ENCODE measurements at places on chromosomes 3 and 15.

GRCh38 chr3:128294999-128295468, 141.8 kb downstream of the EEFSEC start:
- DNase-seq = peak; percentile 22

DNA sequence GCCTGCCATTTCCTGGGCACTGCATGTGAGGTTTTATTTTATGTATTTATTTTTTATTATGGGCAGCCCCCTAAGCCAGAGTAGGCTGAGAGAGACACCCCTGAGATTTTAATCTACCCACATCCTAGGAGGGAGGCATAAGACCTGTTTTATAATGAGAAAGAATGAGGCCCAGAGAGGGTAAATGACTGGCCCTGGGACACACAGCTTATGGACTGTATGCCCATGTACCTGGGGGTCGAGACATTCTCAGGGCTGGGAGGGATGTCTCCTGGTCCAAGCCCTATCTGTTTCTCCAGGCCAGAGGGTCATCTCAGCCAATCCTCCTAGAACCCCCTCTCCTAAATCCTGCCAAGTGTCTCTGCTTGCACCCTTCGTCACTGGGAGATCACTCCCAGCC, 6.1 kb downstream of the PLXND1 start:
- DNase-seq = no peak

DNA sequence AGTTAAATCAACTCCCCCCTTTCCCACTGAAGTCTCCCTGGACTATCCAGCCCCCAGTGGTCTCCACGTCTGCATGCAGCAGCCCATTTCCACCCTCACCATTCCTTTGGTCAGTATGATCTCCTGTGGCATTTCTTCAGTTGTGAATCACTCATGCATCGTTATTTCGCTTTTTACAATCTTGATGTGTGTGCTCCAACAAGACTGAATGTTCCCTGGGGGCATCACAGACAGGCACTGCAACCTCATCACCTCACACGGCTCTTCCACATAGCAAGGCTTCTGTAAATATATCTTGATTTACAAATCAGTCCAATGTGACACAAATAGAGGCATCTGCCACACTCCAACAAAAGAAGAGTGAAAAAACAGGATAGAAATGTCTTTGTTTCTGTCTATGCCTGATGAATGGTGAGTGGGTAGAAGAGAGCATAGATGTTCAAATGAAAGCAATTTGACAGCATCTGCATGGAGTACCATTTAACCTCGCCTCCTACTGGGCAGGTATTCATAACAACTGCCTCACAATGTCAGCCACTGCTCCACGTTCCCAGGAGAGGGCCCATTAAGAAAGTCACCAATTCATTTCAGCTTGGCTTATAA, 5.2 kb downstream of the HEG1 start:
- DNase-seq = no peak

- DNase-seq = no peak
These were observed 52.3 kb downstream of the WNT5A start for GRCh38 chr3:55434789-55435188.

GRCh38 chr15:39937696-39938095, 3.8 kb downstream of the EIF2AK4 start:
- DNase-seq = no peak

- no peak for DNase-seq
These were observed 76.4 kb downstream of the HES1 start for GRCh38 chr3:194212161-194212844.

- no peak for DNase-seq
These were observed 277.5 kb upstream of the TBL1XR1 start for GRCh38 chr3:177474652-177475355.

GRCh38 chr3:89358281-89358680, 250.9 kb downstream of the EPHA3 start:
- DNase-seq = no peak

DNA sequence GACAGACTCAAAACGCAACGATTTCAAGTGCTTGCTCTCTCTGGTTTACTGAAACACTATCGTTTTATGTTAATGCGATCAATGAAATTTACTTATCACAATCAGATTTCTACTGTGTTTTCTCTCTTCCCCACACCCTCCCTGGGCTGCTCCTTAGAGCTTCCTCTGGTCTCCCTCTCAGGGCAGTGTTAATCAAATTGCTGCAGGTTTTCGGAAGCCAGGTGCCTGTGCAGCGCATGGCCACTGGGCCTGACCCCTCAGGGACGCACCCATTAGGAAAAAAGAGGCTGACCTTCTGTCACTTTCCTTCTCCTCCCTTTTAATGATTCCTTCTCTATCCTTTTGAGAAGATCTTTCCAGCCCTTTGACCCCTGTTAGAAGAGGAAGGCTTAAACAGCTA, 134.5 kb upstream of the ONECUT1 start:
- DNase-seq = no peak

DNA sequence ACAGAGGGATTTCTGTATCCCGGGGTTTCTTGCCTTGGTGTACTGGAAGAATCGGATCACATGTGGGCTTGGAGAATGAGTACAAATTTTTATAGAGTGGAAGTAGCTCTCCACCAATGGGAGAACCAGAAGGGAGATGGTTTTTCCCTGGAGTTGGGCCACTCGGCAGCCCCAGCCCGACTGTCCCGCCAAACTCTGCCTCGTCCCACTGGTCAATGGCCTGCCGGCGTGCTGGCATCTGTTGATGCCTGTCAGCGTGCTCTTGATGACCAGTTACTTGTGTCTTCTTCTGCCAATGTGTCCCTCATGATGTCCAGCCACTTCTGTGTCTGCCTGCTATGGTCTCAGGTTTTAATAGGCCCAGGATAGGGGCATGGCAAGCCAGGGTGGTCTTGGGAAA, 100.5 kb downstream of the CFAP44 start:
- no peak for DNase-seq

- peak; percentile 27 for DNase-seq
These were observed 62.7 kb upstream of the ZNF148 start for GRCh38 chr3:125437631-125438435.

DNA sequence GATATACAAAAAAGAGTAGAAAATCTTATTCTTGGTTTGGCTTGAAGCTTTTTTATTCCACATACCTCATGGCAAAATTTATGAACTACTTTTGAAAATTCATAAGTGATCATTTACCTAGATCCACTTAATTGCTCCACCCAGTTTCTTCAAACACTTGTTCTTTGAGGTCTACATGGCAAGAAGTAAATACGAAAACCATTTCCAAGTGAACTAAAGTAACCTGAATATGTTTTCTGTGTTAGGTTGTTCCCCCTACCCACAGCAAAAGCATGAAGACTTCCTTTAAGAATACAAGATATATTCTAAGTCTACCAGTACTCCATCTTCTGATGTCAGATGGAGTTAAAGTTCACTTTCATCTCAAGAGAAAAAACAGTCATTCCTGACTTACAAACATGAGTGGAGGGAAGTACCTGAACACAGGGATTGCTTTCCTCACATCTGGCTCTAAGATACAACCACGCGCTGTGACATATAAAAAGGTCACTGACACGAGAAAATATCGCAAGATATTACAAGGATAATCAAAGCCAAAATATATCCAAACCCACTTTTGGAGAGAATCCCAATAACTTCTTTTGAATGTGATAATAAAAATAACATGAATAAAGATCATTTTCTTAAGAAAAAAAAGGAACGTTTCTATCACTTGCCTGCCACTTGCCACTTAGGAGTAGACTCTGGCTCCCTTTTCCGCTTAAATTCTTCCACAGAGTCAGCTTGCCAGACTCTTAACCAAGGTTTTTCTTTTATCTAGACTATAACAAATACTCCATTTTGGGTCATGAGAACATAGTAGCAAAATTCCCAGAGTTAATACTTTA, 424.5 kb downstream of the TIGIT start:
- DNase-seq = no peak

DNA sequence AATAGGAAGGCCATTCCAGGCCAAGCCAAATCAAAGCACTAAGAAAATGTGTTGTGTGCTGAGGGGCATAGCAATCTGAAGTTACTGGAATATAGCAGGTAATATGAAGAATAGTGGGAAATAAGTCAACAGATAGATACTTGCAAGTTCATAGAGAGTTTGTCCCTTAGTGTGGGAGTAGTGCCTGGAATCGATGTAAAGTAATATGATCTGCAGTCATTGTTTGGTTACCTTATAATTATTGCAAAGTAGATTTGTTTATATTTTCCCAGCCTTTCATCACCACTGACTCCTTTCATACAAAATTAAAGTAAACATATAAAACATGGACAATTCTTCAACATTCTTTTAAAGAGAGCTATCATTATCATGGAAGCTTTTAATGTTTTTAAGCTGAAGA, 420.9 kb upstream of the NECTIN3 start:
- DNase-seq = no peak

DNA sequence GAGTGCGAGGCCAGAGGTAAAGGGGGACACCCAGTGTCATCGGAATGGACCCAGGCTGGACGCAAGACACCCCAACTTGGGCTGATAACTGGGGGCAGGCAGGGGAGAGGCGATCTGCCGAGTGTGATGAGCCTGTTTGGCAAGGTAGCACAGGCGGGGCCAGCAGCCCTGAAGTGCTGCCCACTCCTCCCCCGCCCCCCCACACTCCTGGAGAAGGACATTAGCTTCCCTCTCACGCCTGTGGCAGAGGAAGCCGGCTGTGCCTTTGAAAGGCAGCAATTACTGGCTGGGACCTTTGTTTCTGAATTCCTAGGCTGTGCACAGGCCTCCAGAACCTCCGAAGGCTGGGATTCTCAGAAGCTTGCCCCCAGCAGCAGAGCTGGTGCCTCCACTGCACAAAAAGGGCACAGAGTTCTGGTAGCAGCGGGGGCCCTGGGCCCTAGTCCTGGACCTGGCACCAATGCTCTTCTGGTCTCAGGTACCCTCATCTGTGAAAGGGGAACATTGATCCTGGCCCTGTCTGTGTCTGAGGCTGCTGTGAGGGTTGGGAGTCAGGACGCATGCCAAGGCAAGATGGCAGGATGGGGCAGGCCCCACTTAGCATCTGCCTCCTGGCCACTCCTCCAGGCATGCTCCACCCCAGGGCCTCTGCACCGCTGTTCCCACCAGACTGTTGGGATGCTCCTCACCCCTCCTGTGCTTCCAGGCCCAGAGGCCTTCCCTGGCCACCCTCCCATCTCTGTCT, 28.6 kb downstream of the IQSEC1 start:
- no peak for DNase-seq

- DNase-seq = no peak
These were observed 14.1 kb downstream of the SIDT1 start for GRCh38 chr3:113546414-113546893.

GRCh38 chr3:56005196-56005805, 463.0 kb downstream of the ERC2 start:
- no peak for DNase-seq

- DNase-seq = peak; percentile 70
These were observed 59.7 kb downstream of the NOX5 start for GRCh38 chr15:69074001-69074842.

- peak; percentile 70 for DNase-seq
These were observed at the start of gene CELSR3 for GRCh38 chr3:48662753-48663488. Gene CELSR3, minus strand, starts transcription at chr3:48662886. Its CDS starts 252 bp downstream, at chr3:48662634.

GRCh38 chr3:17645074-17645698, 97.2 kb downstream of the TBC1D5 start:
- no peak for DNase-seq

- DNase-seq = no peak
These were observed 33.1 kb downstream of the IL1RAP start for GRCh38 chr3:190546881-190547510.

DNA sequence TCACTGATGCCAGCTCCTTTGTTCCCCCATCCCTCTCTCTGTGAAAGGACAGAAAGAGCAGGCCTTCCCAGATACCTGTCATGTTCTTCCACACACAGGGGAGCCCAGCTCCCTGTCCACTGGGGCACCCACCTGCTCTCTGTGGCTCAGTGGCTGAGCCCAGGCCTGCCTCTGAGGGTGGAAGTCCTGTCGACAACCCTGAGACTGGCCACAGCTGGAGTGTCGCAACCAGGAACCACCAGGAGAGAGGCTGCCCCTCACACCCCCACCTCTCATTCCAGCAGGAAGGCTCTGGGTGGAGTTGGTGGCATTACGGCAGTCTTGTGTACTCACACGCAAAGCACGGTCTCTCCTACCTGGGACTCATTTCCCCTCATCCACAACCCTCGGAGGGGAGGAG, 66.3 kb downstream of the MEGF11 start:
- no peak for DNase-seq

DNA sequence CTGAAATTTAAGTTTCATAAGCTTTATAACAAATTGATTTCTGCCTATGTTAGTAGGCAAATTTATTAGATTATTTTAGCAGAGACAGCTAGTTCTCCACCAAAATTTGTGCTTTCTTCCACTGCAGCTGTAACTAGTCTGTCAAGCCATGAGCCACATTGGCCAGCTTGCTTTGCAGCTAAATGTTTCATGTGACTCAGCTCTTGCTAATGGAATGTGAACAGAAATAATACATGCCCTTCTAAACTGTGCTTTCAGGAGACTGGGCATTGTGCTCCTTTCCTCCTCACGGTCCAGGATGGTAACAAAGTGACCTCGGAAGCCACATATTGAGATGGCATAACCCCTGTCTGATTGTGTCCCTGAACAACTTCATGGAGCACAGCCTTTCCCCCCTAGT, 51.3 kb upstream of the KPNA4 start:
- no peak for DNase-seq

DNA sequence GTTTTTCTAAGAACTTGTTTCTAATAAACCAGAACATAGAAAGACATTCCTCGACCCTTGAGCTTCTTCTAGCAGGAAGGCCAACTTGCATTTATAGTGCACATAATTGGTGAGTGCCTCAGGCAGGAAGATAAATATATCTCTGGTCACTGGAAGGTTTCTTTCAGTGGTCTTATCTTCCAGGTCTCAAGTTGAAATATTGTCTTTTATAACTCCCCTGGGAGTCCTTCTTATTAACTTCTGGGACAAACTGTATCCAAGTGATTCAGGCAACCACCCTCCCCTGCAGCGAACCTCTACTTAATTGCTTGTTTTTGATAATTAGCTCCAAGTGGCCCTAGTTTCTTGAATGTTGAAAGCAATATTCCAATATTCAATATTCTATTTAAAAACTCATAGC, 346.8 kb upstream of the GOLIM4 start:
- no peak for DNase-seq

- no peak for DNase-seq
These were observed 20.5 kb downstream of the LPP start for GRCh38 chr3:188174317-188175044.

DNA sequence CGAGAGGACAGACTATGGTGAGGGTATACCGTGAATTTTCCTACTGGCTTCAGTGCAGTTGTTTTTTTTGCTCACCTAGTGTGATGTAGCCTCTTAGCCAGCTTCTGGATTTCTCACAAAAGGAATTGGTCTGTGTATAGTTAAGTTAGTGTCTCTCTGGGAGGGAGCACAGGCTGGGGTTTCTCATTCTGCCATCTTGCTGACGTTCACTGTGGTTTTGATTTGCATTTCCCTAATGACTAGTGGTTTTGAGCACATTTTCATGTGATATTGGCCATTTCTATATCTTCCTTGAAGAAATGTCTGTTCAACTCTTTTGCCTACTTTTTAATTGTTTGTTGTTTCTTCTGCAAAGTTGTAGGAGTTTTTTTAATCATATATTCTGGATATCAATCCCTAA, 2.2 kb upstream of the CD86 start:
- no peak for DNase-seq

GRCh38 chr3:169432708-169433432, 230.6 kb downstream of the MECOM start:
- no peak for DNase-seq

- no peak for DNase-seq
These were observed 175.5 kb upstream of the CTDSPL start for GRCh38 chr3:37686220-37686619.
